Daoy (cell line): ENCODE measurements at places on chromosomes 3 and 15. TPM values are rescaled to one million over a fixed set of nuclear protein-coding genes. Genes with fewer than 3 reads are reported as not detected.

The TBC1D21 gene
- not detected in 2 replicates for total RNA-seq

The SHF gene
- 0.36 and 1.7 TPM in 2 replicates for total RNA-seq

The SERPINI2 gene
- total RNA-seq = not detected in 2 replicates

- DNase-seq = no peak
Observed at GRCh38 chr3:136644212-136644611, 108.0 kb downstream of the STAG1 start.

DNA sequence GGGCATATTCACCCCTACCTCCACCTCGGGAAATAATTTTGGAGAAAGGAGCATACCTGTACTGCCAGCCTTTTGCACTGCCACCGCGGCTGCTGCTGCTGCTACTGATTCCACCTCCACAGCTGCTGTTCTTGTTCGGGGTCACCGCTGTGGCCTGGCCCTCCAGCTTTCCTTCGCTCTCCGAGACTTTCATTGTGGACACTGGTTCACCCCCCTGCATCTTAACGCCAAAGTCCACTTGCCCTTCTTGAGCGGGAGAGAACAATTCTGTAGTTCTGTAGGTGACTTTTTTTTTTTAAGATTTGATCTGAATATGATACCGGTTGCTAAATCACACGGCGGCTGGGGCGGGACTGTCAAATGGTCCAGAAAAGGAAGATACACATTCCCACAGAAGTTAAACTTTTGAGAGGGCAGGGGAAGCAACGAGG, 701 bp downstream of the OSBPL11 start:
- peak; percentile 13 for DNase-seq

GRCh38 chr15:75025548-75026260, 2.3 kb downstream of the PPCDC start:
- no peak for DNase-seq

- no peak for DNase-seq
Observed at GRCh38 chr3:35335703-35336102, 303.6 kb upstream of the ARPP21 start.

DNA sequence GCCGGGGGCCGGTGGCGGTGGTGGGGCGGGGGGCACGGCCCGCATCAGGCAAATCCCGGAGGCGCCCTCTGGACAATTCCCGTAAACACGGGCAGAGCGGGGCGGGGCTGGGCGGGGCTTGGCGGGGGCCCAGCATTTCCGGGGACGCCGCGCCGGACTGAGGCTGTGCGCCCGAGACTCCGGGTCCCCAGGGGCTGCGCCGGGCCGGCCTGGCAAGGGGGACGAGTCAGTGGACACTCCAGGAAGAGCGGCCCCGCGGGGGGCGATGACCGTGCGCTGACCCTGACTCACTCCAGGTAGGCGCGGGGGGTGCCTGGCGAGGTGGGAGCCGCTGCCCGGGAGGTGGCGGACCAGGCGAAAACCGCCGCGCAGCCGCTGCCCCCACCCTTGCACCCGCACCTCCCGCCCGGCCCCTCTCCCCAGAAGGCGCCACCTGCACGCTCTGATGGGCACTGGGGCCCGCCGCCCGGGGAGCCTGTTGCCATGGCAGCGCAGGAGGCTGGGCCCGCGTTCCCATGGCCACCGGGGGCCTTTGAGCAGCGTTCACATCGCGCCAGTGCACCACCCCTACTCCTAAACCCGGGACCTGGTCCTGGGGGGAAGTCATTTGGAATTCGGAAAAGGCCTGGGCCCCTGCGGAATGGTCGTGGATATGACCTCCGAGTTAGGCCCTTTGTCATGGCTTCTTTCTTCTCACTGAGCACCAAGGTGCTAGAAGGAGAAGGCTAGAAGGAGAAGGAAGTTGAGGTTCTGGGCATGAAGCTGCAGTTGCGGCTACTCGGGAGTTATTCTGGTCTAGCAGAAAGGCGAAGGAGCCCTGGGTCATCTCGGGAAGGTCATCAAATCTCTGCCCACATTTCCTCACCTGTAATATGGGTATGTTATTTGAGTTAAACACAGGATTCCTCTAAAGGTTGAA, 16.1 kb upstream of the SEMA4B start:
- peak; percentile 56 for DNase-seq

The TEX9 gene
- total RNA-seq = 7.3 and 13.5 TPM in 2 replicates

The KCNH8 gene
- total RNA-seq = not detected in 2 replicates

GRCh38 chr3:9020426-9020825, 57.2 kb upstream of the RAD18 start:
- no peak for DNase-seq

The IL5RA gene
- total RNA-seq = 0.80 TPM in 1 of 2 replicates, not detected in the other

DNA sequence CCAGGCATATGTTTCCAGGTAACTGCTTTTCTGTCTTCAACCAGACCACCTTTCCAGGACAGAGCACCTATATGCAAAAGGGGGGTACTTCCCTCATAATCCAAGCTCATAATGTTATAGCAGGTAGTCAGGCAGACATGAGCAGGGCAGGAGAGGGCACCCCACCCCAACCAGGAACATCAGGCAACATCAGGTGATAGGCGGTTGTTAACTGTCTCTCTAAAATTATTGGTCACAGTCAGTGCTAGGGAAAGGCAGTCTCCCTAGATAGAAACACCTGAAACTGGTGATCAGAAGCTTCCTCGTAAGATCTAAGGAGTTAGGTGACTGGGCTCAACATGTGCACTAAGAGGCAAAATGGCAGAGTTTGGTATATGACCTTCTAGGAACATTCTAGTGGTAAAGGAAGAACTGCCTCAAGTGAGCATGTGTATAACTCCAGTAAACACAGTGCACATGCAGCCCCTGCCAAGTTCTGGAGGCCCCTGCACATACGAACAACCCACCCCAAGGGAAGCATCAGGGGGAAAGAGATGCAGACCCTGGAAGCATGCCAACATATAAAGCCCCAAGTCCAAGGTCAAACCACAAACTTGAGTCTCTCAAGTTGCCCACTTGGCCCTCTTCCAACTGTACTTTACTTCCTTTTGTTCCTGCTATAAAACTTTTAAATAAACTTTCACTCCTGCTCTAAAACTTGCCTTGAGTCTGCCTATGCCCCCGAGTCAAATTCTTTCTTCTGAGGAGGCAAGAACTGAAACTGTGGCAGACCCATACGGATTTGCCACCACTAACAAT, 270.9 kb downstream of the ULK4 start:
- no peak for DNase-seq

The ST8SIA2 gene
- total RNA-seq = 2.9 and 6.4 TPM in 2 replicates

The ATP10A gene
- total RNA-seq = 2.5 and 7.5 TPM in 2 replicates

The SIDT1 gene
- 0.11 TPM in 1 of 2 replicates, not detected in the other for total RNA-seq

DNA sequence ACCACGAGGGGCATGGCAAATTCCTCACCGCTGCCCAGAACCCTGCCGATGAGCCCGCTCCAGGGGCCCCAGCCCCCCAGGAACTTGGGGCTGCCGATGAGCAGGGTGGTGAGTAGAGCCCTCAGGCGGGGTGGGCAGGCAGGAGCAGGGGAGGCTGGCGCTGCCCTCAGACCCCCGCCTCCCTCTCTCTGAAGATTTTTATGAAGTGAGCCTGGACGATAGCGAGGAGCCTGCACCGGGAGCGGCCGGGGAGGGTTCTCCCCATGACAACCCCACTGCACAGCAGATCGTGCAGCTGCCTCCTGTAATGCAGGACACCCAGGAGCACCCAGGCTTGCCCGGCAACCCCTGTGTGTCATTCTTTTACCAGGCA, 56.7 kb upstream of the UBE2Q2 start:
- no peak for DNase-seq

The XPC gene
- 8.2 and 8.8 TPM in 2 replicates for total RNA-seq

DNA sequence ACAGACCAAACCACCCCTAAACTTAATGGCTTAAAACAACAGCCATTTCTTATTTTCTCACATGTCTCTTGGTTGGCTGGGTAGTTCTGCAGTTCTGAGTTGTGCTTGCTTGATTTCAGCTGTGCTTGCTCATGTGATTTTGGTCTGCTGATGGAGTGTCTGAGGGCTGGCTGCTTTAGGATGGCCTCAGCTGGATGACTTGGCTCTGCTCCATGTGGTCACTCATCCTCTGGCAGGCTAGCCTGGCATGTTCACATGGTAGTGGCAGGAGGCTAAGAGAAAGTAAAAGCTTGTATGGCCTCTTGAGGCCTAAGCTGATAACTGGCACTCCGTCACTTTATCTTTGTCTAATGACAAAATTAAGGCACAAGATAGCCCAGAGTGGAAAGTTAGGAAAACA, 4.1 kb downstream of the SV2B start:
- peak; percentile 11 for DNase-seq

The CGNL1 gene
- total RNA-seq = 0.30 and 0.34 TPM in 2 replicates

The LXN gene
- not detected in 2 replicates for total RNA-seq

DNA sequence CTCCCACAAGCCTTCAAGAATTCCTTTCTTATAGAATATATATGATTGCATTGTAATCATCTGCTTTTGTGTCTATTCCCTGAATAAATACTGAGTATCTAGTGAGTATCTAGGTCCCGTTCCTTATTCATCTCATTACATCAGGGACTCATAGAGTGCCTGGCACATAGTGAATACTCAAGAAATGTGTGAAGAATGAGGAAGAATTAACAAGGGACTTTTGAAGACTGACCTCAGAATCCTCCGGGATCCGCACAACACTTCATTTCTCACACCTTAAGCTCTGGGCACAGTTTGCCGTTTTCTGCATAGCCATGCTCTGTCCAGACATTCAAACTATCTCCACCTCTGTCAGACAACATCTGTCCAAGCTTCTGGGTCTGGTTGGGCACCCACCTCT, 108.8 kb downstream of the STAC start:
- no peak for DNase-seq

DNA sequence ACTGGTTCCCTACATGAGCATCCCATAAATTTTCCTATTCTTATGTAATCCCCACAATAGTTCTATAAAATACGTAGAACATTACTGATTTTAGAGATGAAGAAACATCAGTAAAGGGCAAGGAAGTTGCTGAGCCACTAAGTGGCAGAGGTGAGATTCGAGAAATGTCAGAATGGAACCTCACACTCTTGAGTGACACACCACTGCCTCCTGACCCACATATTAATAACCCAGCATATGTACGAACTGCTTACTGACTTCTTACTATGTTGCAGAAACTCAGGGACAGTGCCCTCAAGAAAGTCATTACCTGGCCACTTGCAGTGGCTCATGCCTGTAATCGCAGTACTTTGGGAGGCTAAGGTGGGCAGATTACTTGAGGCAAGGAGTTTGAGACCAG, 1022.4 kb downstream of the FHIT start:
- no peak for DNase-seq

- peak; percentile 61 for DNase-seq
Observed at GRCh38 chr3:31377045-31377642, 155.6 kb upstream of the STT3B start.

The C3orf49 gene
- total RNA-seq = not detected in 2 replicates

GRCh38 chr3:158167737-158168557, 58.1 kb downstream of the RSRC1 start:
- peak; percentile 91 for DNase-seq

- peak; percentile 85 for DNase-seq
Observed at GRCh38 chr3:112074616-112075497, 11.3 kb upstream of the C3orf52 start.

DNA sequence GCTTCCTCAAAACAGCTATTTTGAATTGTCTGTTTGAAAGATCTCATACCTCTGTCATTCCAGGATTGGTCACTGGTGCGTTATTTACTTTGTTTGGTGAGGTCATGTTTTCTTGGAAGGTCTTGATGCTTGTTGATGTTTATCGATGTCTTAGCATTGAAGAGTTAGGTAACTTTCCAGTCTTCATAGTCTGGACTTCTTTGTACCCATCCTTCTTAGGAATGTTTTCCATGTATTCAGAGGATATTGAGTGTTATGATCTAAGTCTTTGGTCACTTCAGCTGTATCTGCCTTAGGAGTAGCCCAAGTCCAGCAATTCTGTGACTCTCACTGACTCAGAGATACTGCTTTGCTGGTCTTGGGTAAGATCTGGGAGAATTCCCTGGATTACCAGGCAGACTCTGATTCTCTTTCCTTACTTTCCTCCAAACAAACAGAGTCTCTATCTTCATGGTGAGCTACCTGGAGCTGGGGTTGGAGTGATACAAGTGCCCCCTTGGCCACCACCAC, 398.6 kb downstream of the ZIC4 start:
- DNase-seq = no peak

- no peak for DNase-seq
Observed at GRCh38 chr15:40808861-40809450, 1.7 kb upstream of the DNAJC17 start.

DNA sequence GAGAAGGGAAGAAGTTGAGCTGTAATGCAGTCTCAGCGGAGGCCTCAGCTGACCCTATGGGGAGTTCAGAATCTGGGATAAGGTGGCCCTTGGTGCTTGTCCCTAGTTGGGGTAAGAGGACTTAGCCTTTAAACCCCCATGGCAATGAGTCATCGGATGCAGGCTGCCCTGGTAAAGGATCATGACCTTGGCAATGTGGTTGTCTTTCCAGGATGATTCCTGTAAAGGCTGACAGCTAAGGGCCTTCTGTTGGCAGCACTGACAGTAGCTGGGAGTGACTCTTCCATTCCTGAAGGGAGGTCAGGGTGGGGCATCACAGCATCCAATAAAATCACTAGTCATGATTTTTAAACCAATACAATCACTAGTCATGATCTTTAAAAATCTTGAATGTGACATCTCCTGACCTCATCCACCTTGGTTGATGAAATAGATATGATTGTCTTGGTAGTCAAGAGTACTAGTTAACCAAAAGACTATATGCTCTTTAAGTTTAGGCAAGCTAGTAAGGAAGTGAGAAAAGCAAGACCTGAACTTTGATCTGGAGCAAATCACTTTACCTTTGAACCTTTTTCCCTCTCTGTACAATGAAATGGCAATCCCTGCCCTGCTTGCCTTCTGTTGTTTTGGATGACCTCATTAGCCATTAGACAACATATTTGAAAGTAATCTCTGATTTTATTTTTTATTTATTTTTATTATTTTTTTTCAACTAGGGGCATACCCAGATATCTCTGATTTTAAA, 71.3 kb upstream of the CACNA1D start:
- no peak for DNase-seq

DNA sequence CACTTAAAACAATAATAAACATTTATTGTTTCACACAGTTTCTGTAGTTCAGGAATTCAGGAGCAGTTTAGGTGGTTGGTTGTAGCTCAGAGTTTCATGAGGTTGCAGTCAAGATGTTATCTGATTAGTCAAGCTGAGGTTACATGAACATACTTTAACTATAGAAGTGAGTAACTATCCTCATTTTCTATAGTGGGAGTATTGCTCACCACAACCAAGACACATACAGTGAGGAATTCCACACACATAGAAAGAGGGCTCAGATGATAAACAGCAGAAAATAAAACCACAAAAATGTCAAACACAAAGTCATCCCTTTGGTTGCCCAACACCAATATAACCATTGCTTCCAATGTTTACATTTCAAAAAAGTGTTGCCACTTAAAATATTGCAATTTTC, 13.6 kb downstream of the SCN11A start:
- DNase-seq = peak; percentile 54
